GM03348 (cell line): ENCODE measurements at places on chromosomes 6 and 20.

DNA sequence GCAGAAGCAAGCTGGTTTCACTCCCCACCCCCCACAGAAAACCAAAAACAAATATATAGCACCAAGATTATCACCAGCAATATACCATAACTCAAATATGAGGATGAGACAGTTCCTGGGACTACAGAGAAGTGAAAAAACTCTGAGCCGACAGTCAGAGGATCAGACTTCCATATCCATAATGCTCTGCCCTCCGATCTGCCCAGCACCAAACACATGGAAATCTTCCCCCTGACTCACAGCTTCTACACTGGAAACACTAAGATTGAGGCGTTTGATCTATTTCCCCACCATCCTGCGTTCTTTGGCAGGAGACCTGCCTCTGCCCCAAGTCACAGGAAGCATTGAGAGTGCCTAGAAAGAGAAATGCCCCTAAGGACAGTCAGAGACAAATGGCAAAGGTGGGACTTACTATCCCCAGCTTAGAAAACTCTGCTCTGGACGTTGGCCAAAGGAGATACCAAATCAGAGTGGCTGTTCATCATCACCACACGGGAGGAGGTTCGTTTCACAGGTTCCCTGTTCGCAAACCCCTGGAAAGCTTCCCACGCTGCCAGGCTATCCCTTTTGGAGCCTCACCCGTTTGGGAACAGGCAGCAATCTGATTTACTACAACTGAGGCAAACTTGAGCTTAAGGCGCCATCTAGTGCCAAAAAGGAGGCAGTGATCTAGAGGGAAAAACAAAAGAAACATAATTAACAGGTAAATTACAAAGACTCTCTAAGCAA lies 48.7 kb upstream of the SRSF6 start:
- DNase-seq, result peak; percentile 63

DNA sequence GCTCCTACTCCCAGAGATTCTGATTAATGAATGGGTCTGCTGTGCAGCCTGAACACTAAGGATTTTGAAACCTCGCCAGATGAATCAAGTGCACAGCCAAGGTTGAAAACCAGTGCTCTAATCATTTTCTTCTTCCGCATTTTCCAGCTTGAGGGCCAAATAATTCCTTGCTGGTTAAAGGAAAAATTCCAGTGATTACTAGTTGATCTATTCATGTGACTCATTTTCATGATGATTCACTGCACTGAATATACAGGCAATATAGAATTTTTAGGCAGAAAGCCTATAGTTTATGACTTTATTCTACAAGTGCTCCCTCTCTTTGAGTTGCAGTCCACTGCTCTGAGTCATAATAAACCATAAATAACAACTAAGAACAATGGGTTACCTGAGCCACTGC lies 80.6 kb upstream of the PROKR2 start:
- DNase-seq, result no peak

DNA sequence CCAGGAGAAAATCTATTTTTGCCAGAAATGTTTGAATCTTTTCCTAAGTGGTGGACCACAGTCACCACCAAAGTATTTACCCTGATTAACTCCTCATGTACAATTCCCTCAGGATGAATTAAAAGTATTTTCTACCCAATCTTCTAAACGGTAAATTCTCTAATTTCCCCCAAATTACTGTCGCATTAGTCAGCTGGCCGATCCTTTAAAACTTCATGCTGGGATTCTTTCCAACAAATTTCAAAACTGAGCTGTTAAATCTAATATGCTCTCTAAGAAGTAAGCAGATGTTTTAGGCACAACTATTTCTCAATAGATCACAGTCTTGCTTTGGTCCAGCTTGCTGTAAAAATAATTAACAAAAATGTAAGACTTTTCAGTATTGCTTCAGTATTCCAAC lies 447.2 kb downstream of the FRK start:
- DNase-seq, result peak; percentile 64

DNA sequence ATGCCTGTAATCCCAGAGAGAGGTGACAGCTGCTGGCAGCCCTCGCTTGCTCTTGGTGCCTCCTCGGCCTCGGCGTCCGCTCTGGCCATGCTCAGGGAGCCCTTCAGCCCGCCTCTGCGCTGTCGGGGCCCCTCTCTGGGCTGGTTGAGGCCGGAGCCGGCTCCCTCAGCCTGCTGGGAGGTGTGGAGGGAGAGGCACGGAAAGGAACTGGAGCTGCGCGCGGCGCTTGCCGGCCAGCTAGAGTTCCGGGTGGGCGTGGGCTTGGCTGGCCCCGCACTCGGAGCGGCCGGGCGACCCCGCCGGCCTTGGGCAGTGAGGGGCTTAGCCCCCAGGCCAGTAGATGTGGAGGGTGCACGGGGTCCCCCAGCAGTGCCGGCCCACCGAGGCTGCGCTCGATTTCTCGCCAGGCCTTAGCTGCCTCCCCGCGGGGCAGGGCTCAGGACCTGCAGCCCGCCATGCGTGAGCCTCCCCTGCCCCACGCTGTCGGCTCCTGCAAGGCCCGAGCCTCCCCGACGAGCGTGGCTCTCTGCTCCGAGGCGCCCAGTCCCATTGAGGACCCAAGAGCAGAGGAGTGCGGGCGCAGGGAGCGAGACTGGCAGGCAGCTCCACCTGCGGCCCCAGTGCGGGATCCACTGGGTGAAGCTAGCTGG lies 34.6 kb downstream of the C6orf52 start:
- DNase-seq, result no peak

DNA sequence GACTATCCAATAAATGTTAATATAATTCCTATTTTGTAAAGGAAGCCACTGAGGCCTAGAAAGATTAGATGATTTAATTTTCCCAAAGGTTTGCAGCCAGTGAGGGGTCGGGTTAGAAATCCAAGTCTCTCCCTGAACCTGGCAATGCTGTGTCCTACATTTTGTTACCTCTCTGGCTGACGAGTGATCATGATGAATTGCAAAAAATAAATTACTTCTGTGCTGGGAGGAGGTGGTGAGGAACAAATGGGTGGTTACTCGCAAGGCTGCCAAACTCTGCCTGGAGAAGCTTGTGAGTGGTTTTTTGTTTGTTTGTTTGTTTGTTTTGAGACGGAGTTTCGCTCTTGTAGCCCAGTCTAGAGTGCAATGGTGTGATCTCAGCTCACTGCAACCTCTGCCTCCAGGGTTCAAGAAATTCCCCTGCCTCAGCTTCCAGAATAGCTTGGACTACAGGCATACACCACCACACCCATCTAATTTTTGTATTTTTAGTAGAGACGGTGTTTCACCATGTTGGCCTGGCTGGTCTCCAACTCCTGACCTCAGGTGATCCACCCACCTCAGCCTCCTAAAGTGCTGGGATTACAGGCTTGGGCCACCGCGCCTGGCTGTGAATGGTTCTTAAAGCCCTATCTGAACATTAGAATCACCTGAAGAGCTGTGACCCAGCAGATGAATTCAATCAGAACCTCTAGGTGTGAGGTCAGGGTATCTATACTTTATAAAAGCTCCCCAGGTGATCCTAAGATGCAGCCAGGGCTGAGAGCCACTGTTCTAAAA lies 20.2 kb upstream of the TBC1D7 start:
- no peak for DNase-seq

DNA sequence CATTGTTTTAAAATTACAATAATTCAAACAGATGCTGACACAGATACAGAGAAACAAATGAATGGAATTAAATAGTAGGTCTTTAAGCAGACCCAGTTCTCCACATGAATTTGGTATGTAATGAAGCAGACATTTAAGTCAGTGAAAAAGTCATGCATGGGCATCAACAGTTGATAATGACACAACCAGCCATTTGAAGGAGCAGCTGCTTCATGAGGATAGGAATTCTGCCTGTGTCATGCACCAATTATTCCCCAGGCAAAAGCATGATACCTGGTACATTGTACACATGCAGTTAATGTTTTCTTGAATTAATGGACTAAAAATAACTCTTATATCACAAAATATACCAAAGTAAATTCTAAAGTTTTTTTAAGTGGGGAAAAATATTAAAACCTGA lies 11.2 kb upstream of the HEY2 start:
- DNase-seq, result no peak

DNA sequence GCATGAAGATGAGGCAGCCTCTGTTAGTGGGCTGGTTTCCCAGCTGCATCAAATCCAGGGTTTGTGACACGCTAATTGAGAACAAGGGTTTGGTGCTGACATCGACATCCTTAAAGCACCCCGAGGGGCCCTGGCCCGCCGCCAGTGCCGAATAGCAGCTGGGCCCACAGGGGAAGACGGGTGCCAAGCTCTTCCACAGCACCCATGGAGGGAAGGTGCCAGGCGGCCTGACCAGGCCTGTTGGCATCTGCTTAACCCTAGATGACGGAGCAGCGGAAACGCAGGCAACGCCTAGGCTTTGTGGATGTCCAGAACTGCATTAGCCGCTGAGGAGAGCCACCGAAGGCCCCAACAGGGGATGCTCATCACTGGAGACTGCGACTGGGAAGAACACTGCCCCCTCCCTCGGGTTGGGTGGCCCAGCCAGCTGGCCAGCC lies 16.0 kb downstream of the UQCC2 start:
- no peak for DNase-seq

DNA sequence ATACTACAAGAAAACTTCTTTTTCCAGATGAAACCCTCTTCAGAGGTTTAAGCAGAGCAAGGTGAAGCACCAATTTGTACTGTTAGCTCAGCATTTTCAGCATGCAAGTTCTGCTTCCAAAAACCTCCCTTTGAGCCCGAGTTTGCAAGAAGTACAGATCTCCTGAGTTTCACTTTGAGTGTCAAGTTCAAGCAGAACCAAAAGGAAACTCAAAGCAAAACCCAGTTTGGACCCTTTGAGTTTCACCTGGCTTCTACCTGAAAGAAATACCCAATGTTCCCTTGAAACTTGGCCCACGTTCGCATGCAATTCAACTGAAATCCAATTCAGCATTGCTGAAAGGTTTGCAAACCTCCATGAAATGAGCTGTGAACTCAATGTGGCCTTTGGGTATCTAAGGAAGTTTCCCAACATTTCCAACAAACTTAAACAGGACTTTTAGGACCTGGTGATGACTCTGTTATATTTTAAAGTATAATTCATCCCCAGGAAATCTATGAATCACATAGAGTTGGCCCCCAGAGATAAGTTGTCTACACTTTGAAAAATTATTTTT lies 62.9 kb upstream of the HBS1L start:
- no peak for DNase-seq

GRCh38 chr6:111861431-111861885 lies 11.8 kb downstream of the FYN start:
- DNase-seq, result no peak

DNA sequence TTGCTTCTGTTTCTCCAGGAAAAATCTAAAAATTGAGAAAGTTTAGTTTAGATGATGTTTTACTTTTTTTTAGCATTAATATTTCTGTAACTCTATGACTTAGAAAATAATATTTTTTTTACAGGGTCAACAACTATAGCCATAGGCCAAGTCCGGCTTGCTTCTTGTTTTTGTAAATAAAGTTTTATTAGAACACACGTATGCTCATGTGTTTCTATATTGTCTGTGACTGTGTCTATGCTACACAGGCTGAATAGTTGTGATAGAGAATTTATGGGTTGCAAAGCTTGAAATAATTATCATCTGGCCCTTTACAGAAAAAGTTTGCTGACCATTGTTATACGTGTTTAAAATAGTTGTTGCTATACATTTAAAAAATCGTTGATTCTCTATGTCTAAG lies 399.2 kb downstream of the EPM2A start:
- no peak for DNase-seq

DNA sequence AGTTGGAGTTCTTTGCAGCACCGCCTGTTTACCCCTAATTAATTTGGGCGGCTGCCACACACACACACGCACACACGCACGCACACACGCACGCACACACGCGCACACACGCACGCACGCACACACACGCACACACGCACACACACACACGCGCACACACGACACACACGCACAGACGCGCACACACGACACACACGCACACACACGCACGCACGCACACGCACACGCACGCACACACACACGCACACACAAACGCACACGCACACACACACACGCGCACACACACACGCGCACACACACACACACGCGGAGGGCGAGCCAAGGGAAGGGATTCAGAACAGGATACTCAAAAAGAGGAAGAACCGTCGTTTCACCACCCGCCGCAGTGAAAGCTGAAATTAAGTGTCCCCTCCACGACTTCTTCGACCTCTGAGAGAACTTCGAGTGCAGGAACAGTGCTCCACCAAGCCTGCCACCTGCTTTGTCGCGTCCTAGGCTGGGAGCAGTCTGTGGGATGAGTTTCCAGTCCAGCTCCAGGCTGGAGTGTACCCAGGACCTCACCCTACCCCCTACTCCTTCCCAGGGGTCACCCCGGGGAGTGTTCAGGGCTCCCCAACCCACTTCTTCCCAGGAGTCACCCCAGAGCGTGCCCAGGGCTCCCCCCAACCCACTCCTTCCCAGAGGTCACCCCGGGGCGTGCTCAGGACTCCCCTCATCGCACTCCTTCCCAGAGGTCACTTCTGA lies 1.1 kb downstream of the RNASET2 start:
- DNase-seq, result peak; percentile 22

GRCh38 chr6:35356391-35356790 lies 14.0 kb downstream of the PPARD start:
- no peak for DNase-seq

GRCh38 chr20:38986663-38987062 lies 24.5 kb downstream of the DHX35 start:
- DNase-seq, result no peak

- no peak for DNase-seq
Measured at GRCh38 chr6:14750059-14750661, 495.7 kb upstream of the JARID2 start.

DNA sequence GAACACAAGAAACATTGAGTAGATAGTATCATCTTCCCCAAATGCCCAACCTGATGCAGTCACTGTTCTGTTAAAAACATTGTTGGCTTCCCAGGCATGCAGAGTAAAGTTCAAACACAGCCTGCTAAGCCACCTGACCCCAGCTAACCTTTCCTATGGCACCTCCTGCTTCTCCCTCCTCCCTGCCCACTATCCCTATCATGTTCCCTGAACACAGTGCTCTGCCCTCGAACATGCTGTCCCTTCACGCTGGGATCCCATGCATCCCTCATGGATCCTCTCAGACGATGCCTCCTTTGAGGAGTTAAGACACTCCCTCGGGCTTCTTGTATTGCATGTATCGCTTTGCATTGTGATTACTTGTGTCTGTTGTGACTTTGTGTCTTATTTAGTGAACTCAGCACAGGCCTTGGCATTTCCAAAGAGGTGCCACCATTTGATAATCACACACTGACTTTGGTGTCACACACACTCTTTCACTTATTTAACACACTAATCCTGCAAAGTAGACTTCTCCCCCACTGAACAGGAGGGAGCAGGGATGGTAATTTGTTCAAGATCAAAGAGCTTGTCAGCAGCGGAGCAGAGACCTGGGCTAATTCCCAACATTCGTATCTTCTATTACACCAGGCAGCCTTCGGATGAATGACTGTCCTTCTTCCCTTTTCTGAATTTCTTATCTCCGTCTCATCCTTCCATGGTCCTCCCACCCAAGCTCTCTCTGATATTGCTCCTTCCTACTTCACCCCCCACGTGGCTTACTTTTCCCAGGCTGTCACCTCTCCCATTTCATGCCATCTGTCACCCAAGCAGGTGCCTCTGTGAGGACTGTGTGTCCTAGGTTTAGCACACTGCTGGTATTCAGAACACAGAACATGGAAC lies 28.3 kb upstream of the SMIM29 start:
- DNase-seq, result no peak

GRCh38 chr6:4402477-4402976 lies 267.2 kb upstream of the ECI2 start:
- DNase-seq, result peak; percentile 88

- DNase-seq, result no peak
Measured at GRCh38 chr6:129694036-129694435, 15.9 kb downstream of the ARHGAP18 start.
